ENCODE measurements at places on chromosomes 2 and 18. TPM values are rescaled to one million over a fixed set of nuclear protein-coding genes. Genes with fewer than 3 reads are reported as not detected.

DNA sequence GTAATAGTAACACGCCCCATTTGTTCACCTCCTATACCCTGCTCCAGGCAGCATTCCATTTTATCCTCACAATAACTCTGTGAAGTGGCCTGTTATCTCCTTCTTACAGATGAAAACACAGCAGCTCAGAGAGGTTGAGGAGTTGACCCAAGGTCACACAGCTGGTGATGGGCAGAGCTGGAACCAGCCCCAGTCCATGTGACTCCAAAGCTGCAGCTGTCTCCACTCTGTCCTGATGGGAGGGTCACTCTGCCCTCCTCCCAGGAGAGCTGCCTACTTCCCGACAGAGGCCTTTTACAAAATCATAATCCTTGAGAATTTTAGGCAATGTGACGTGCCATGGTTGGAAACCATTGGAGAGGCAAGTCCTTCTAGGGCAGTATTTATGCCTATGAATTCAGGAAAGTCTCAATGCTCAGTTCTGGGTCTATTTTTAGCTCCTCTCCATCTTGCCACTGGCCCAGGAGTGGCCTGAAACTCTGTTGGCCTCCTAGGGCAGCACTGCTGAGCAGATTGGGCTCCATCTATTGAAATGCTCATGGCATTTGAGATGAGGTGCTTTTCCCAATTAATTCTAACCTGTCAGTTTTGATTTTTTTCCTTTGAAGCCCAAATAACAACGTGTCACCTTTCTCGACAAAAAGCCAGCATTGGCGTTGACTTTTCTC lies 162.0 kb upstream of the MSH6 start:
- peak; percentile 18 for DNase-seq

DNA sequence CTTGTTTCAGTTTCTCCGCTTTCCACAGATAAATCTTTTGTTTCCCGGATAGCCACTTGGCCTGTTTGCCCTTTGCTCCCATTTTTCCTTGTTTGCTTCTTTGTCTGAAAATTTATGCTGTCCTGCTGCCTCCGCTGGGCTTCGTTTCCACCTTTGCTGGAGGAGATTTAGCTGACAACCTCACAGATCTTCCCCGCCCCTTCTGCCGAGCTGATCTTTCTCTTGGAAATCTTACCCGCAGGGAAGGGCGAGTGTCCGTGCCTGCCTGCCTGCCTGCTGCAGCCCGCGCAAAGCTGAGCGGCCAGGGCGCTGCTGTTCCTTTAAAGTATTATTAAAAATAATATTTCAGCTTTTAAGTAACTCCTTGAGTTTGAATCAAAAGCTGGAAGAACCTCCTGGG lies 1.4 kb upstream of the XRCC5 start:
- no peak for DNase-seq

DNA sequence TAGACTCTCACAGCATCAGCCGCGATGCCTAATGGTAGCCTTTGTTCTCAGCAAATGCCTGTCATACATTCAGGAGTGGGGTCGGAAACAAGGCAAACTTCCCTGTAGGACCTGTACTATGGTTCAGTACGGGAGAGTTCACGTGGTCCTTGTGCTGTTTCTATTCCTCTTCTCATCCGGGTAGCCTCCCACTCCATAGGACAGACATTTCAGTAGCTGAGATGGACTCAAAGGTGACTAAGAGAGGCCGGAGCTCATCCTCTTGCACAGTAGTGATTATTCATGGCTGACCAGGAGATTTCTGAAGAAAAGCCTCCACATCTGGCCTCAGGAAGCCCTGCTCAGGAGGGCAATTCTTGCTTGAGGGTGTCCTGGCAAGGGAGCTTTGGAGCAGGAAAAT lies 117.8 kb upstream of the SPRED2 start:
- DNase-seq: no peak

- no peak for DNase-seq
Observed at GRCh38 chr2:224930990-224931389, 111.3 kb downstream of the DOCK10 start.

DNA sequence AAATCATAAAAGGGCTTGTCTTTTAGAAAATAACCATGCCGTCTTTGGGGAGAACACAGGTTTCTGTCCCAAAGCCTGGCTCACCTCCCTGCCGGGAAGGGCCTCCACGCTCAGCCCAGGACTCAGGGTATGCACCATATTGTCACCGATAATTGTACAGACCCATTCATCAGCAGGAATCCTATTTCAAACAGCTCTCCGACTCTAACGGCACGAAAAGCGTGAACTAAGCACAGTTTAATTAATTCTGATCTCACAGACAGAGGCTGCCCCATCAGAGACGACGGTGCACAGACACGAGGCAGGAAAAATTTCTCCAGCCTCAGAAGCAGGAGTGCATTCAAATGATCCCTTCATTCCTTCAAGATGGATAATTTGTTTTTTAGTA lies 276.2 kb downstream of the MYCN start:
- no peak for DNase-seq

DNA sequence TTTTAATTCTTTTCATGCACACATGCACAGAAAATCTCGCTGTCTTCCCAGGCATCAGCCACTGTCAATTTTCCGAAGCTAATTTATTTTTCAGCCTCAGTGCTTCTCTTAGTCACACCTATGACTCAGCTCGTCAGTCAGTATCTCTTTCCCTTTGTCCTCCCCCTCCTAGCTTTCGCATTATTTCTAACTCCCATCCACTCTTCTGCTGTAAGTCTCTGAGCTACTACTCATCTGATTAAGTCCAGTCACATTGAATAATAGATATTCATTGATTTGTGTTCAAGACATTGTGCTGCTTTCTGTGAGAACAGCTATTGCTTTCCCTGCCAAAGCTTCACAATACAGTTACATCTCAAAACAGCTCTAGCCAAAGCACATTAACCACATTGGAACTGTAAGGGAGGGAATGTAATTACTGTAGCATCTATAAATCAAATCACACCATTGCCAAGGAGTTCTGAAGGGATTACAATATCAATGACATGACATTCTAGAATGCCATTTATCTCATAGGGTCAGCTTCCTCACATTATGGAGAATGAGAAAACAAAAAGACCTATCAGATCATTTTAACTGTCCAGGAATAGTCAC lies 89.4 kb downstream of the SCN3A start:
- DNase-seq: no peak

DNA sequence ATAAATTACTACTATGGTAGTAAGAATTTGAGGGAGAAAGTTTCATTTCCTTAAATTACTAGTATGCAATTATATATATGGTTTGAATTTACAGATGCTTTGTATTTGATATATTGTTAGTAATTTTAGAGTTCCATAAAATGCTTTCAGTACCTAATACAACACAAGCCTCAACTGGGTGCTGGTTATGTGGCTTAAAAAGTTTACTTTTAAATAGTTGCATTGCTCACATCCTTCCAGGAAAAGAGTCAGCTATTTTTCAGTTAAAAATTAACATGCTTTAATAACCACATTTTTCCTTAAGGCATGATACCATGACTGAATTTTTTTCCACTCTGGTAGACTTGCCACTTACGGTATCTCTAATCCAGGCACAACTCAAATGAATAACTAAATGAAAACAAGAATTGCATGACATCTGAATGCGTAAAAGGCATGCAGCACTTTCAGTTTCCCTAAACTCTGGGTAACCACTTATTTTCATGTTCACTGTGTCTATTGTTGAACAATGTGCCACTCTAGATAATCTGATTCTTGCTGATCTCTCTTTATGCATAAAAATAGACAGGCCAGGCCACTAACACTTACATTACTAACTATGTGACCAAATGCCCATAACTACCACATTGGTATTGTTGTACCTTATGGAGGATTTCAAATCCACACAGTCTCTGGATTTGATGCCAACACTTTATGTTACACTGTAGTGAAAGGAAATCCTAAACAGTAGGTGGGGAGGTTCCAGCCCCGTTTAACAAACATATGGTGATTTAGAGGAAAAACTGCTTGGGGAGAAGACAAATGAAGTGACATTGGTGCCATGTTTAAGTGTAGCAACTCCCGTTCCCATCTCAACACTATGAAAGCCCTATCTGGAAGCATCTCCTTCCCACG lies 35.5 kb upstream of the SLC35F5 start:
- no peak for DNase-seq

DNA sequence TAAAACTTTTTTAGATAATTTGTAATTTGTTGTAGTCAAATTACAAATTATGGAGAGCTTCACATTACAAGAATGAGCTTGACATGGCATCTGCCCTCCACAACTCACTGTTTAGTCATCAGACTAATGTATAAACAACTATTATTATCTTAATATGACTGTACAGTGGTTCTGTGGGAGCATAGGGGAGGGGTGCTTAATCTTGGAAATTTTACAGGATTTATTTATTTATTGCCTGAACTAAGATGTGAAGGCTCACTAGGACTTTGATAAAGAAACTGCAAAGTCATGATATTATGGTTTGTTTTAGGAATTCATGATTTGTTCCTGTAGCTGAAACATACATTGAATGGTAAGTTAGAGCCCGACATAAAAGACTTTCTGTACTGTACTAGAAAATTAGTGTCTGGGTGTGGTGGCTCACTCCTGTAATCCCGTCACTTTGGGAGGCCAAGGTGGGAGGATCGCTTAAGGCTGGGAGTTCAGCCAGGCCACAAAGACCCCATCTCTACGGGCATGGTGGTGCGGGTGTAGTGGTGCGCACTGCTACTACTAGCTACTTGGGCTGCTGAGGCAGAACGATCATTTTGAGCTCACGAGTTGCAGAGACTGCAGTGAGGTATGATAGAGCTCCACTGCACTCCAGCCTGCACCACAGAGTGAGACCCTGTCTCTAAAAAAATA lies 2.1 kb downstream of the MARCHF7 start:
- no peak for DNase-seq

DNA sequence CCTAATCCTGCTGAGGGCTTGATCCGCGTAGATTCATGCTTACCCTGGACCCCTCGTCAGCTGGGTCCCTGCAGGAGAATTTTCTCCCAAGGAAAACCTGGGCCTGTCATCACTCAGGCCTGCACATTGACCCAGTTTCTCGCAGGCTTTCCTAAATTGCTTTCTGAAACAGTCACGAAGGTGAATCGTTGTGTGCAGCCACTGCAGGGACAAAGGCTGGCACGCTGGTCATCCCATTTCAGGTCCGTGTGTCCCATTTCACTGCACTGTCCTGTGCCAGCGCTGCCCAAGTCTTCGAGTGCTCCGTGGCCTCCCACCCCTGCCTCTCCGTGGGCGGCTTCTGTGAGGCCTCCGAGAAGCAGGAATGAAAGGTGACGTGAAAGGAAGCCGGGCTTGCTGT lies 62.8 kb upstream of the YWHAQ start:
- peak; percentile 71 for DNase-seq

DNA sequence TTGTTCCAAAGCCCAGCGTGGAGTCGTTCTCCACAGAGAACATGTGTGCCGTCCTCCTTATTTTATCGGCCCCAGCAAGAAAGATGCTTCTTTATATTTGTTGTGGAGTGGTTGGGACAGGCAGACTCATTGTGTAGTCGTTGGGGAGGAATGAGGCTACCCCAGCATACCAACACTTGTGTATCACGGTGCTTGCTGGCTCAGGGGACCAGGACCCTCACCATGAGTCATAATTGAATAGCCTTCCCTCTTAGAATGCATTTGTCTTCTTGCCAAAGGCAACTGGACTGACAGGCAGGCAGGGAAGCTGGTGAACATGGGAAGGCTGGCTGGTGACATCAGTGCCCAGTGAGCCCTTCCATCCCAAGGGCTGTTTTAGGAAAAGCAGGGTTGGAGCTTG lies 4.7 kb downstream of the CAPN10 start:
- DNase-seq: peak; percentile 59

BCL11A gene
- 2.0 TPM for total RNA-seq

GTF2A1L gene
- total RNA-seq: not detected

CDK15 gene
- total RNA-seq: 1.5 TPM

CCL20 gene
- not detected for total RNA-seq
